ENCODE measurements at places on chromosomes 6 and 20. TPM values are rescaled to one million over a fixed set of nuclear protein-coding genes. Genes with fewer than 3 reads are reported as not detected.

DLK2 gene
- total RNA-seq: 46.1 TPM

GSTA2 gene
- total RNA-seq: not detected

THBS2 gene
- 135 TPM for total RNA-seq

ABCF1 gene
- total RNA-seq: 49.6 TPM

MTCH1 gene
- 205 TPM for total RNA-seq

CCDC167 gene
- 11.8 TPM for total RNA-seq

THBD gene
- 213 TPM for total RNA-seq

SYCP2 gene
- 1.9 TPM for total RNA-seq

FKBP1C gene
- not detected for total RNA-seq

KCNK5 gene
- total RNA-seq: 110 TPM

GTSF1L gene
- total RNA-seq: not detected

WFDC13 gene
- total RNA-seq: not detected

IL17A gene
- total RNA-seq: not detected

WFDC6 gene
- not detected for total RNA-seq

CDK5RAP1 gene
- total RNA-seq: 25.9 TPM

PSORS1C2 gene
- 34.8 TPM for total RNA-seq

PHIP gene
- 22.3 TPM for total RNA-seq

AVP gene
- total RNA-seq: not detected

HLA-DRB5 gene
- 1.4 TPM for total RNA-seq

BACH2 gene
- total RNA-seq: 9.3 TPM

CHMP4B gene
- 99.7 TPM for total RNA-seq

TMEM151B gene
- 0.10 TPM for total RNA-seq

EYS gene
- total RNA-seq: not detected

RAD21L1 gene
- total RNA-seq: not detected

ANKRD66 gene
- not detected for total RNA-seq

HACE1 gene
- 17.7 TPM for total RNA-seq

ULBP2 gene
- total RNA-seq: not detected

MDFI gene
- total RNA-seq: 30.4 TPM

LYRM4 gene
- 20.8 TPM for total RNA-seq

FABP7 gene
- 56.6 TPM for total RNA-seq

RIMS1 gene
- 1.9 TPM for total RNA-seq

BCAS1 gene
- total RNA-seq: 1.7 TPM

CDH26 gene
- total RNA-seq: 1.7 TPM

TTBK1 gene
- total RNA-seq: not detected

ZNF334 gene
- 0.38 TPM for total RNA-seq

NR2E1 gene
- total RNA-seq: not detected

PNPLA1 gene
- total RNA-seq: 26.7 TPM

SUMO4 gene
- 0.25 TPM for total RNA-seq

FAM83C gene
- 54.4 TPM for total RNA-seq

PPIL6 gene
- total RNA-seq: 2.8 TPM

SNAP25 gene
- total RNA-seq: 2.1 TPM

PACSIN1 gene
- total RNA-seq: 0.08 TPM

OVOL2 gene
- total RNA-seq: 22.9 TPM

PCNA gene
- 47.0 TPM for total RNA-seq

HRH3 gene
- not detected for total RNA-seq

VWA7 gene
- total RNA-seq: 1.6 TPM

ASIP gene
- 0.83 TPM for total RNA-seq

EDN3 gene
- 0.96 TPM for total RNA-seq

TCP11 gene
- 0.97 TPM for total RNA-seq

DNMT3B gene
- total RNA-seq: 3.0 TPM

KIFC1 gene
- total RNA-seq: 14.6 TPM

BNIP5 gene
- total RNA-seq: not detected

BTN1A1 gene
- total RNA-seq: not detected

NDRG3 gene
- total RNA-seq: 16.6 TPM

MAFB gene
- total RNA-seq: 45.6 TPM

TFAP2C gene
- 95.6 TPM for total RNA-seq

FOXF2 gene
- total RNA-seq: 1.4 TPM

CRISP2 gene
- 0.81 TPM for total RNA-seq
